DMS79 treated with DMSO at 0.1 percent for 48 hours (cell line): ENCODE measurements at places on chromosomes 16 and 17.

DNA sequence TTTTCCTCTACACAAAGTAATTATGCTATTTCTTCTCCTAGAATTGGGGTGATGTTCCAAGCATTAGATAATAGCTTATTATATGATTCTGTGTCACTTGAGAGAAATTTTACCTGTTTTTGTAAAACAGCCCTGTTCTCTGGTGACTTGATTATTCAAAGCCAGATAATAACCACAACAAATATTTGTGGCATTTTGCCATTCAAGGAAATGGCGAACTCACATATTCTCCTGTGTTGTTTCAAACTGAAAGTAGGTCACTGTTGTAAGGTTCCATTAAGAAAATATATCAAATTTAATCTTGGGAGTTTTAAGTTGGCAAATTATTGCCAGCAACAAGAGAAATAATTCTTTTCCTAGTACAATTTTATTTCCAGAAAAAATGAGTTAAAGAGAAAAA lies 124.8 kb downstream of the STXBP4 start:
- DNase-seq = no peak

DNA sequence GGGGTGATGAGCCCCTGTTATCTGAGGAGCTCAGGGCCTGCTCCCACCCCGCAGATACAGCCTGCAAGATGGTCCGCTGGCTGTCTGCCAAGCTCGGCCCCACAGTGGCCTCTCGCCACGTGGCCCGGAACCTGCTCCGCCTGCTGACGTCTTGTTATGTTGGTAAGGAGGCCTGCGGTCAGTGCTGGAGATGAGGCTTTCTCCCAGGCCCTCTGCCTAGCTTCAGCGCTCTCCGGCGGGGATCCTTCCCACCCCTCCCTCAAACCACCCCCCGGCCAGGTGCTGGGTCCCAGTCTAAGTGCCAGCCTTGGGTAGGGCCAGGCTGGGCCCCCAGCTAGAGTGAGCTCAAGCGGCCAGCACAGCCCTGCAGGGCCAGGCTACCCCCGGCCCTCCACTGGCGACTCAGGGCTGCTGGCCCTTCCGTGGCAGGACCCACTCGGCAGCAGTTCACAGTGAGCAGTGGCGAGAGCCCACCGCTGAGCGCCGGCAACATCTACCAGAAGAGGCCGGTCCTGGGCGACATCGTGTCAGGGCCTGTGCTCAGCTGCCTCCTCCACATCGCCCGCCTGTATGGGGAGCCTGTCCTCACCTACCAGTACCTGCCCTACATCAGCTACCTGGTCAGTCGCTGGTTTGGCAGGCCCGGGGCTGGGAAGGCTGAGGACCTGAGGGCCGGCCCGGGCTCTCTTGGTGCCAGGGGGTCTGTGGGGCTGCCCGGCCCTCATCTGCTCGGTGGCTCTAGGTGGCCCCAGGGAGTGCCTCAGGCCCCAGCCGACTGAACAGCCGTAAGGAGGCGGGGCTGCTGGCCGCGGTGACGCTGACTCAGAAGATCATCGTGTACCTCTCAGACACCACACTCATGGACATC lies 6.1 kb downstream of the WDR81 start:
- DNase-seq = no peak

DNA sequence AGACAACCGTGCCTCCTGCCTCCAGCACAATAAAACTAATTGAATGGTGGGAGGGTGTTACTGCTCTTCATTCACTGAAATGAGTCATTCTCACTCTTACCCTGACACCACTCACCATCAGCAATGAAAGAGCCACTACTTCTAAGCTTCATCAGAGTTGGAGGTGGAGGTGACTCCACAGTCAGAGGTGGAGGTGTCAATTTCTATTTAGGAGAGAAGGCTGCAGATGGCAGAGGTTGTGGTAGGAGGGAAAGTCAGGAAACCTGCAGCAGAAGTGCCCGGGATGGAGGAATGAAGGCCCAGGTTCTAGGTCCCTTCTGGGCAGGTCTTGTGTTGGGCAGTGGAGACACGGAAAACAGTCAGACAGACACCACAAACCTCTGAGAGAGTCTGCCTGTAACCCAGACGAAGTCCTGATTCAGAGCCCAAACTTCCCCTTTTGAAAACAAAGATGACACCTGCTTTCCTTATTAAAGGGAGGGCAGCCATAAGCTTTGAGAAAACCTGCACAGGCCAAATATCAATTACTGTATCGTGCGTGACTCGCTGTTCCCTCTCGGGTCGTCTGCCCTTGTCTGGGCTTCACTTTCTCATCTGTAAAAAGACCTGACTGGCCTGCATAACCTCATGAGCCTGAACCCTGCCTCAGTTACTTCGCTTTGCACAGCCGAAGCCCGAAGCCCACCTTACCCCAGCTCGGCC lies 668 bp downstream of the ATPAF2 start:
- no peak for DNase-seq

DNA sequence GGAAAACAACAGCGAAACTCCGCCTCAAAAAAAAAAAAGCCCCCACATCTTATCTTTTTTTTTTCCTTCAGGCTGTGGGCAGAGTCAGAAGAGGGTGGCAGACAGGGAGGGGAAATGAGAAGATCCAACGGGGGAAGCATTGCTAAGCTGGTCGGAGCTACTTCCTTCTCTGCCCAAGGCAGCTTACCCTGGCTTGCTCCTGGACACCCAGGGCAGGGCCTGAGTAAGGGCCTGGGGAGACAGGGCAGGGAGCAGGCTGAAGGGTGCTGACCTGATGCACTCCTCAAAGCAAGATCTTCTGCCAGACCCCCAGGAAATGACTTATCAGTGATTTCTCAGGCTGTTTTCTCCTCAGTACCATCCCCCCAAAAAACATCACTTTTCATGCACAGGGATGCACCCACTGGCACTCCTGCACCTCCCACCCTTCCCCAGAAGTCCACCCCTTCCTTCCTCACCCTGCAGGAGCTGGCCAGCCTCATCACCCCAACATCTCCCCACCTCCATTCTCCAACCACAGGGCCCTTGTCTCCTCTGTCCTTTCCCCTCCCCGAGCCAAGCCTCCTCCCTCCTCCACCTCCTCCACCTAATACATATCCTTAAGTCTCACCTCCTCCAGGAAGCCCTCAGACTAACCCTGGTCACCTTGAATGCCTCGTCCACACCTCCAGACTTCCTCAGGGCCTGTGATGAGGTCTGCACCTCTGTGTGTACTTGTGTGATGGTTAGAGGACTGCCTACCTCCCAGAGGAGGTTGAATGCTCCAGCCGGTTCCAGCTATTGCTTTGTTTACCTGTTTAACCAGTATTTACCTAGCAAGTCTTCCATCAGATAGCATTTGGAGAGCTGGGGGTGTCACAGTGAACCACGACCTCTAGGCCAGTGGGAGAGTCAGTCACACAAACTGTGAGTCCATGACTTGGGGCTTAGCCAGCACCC lies 1.2 kb upstream of the HBA1 start:
- DNase-seq = no peak

DNA sequence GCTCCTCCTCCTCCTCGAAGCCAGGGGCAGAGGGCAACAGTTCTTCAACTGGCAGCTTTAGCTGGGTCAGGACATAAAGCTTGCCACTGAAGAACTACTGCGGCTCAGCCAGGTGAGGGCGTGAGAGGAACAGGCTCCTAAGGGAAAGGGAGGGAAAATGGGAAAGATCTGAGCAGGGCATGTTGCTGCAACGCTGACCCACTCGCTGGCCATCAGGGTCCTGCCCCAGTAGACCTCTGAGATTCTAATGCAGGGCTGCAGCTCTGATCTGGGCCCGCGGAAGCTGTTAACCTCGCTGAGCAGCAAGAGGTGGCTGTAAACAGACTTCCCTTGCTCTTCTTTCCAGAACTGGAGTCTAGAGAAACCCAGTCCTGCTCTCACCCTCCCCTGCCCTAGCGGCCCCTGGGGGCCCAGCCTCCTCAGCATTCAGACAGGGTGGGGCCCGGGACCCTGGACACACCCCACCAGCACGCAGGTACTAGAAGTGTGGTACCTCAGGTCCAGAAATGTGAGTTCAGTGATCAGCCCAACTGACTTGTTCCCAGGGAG lies 3.8 kb upstream of the TLCD2 start:
- DNase-seq = no peak

DNA sequence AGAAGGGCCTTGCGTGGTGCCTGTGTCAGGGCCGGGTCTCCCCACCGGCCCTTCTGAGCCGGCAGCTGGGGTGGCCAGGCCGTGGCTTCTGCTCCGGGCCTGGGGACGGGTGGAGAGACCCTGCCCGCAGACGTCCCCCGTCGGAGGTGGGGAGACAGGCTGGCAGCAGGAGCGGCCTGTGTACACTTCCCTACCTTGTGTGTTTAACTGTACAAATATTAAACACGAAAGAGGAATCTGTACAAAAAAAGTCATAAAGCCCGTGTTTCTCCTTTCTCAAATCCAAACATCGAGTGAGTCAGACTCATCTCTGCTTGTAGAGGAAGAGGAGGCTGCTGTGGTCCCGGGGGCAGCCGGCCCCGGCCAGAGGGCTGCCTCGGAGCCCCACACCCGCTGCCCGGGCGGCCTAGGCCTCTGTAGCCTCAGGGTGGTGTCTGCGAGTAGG lies 2.0 kb downstream of the CACNA1H start:
- no peak for DNase-seq

DNA sequence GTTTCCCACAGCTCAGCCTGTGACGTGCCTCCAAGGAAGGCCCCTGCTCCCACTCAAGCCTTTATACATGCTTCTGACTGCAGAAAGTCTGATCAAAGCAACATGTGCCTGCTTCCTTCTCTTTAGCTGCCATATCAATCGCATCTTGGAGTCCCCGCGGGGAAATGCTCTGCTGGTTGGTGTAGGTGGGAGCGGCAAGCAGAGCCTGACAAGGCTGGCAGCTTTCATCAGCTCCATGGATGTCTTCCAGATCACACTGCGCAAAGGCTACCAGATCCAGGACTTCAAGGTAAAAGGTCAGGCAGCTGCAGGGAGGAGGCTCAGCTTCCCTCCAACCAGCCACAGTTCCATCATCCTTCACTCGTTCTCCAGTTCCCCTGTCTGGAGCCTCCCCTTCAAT lies 189.7 kb downstream of the ZNF18 start:
- DNase-seq = no peak

DNA sequence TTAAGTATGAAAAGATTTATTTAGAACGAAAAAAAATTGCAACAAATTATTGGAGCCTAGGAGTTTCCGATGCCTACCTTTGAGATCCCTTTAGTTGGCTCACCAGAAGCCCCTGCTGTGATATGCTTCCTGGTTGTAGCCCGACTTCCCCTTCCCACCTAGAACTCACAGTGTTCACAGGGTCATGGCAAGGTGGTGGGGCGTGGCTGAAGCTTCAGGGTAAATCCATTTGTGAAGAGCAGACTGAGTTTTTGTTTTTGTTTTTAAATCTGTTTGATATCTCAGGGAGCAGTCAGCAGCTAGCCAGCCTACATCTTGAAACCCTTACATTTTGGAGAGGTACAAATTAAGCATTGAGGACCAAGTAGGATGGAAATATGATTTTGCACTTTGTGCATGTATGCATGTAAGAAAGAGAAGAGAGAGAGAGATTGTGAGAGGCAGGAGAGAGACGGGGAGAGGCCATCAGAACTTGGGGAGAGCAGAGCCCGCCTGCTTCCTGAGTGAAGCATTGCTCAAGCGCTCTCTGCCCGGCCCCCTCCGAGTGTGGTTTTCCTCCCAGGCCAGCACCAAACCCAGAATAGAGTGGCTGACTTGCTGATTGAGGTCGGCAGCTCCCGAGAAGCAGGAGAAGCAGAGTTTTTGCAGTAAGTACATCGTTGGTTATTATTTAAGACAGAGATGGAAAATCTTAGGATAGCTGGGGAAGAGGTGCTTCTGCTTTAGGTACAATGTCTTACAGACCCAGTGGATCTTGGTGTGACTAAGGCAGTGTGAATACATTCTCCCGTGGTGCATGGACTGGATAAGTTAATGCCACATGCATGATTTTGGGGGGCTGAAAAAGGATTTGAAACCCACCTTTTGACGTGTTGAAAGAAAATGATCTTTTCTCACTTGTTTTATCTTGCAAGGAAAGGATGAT lies 64.2 kb downstream of the SPECC1 start:
- no peak for DNase-seq

- no peak for DNase-seq
Measured at GRCh38 chr16:89727406-89728120, 6.2 kb downstream of the ZNF276 start.

DNA sequence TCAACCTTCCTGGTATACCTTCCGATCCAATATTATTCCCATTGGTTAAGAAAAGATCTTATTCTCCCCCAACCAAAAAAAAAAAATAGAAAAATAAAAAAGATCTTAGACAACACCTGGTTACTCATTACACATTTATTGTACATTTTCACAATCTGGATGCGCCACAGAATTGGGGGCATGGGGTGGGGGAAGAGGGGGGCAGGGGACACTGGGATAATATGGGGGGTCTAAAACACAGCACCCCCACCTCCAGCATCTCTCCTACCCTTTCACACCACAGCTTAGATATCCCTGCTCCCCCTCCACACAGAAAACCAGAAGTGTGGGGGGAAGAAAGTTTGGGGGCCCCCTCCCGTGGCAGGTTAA lies 3.7 kb downstream of the VAMP2 start:
- no peak for DNase-seq

- no peak for DNase-seq
Measured at GRCh38 chr17:50144845-50145531, 5.5 kb downstream of the PPP1R9B start.

DNA sequence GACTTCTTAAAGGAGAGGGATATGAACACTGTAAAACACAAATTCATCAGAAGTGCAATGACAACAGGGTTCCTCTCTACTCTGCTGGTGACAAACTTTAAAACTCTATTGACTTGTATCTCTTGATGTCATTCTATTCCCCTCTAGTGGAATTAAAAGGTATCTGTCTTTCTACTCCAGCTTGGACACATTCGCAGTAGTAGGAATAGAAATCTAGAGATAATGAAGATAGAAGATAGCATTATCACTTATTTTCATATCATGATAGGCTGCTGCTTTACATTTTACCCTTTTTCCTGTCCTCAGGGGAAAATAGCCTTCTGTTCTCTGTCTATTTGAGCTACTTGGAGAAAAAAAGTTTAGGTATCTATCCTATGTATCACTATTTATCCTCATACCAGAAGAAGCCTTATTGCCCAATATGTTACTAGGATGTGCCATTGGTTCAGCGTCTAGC lies 209.6 kb upstream of the CACNG5 start:
- DNase-seq = peak; percentile 1

- DNase-seq = no peak
Measured at GRCh38 chr16:2154533-2155090, 970 bp upstream of the TRAF7 start.

GRCh38 chr17:43737722-43738121 lies 20.9 kb downstream of the SOST start:
- DNase-seq = no peak

DNA sequence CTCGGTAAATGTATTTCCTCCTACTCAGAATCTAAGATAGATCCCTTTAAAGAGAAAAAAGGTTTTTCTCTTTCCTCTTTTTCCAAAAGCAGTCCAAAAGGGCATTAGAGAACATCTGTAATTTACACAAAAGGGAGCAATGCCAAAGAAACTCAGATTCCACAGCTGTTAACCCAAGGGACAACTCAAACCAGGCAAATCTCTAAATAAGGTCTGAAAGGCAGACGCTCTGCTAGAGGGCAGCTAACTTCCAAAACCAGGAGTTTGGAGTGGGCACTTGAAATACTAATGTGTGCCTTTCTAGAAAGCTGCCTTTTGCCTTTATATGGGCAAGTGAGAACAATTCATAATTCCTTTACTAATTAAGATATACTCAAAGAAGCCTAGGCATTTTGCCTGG lies 435.7 kb downstream of the ZFHX3 start:
- DNase-seq = peak; percentile 7

GRCh38 chr17:45125509-45125908 lies 6.8 kb downstream of the PLCD3 start:
- DNase-seq = no peak
